Pulmonary artery endothelial cell (primary cell): ENCODE measurements at places on chromosomes 12 and 14. TPM values are rescaled to one million over a fixed set of nuclear protein-coding genes. Genes with fewer than 3 reads are reported as not detected.

Gene DIO2
- total RNA-seq: 0.13 and 0.28 TPM in 2 replicates

Gene SERPINA12
- not detected in 2 replicates for total RNA-seq

Gene PRR4
- total RNA-seq: 0.21 and 0.46 TPM in 2 replicates

Gene KRT78
- total RNA-seq: not detected in 2 replicates

Gene CCDC77
- 9.2 and 10.0 TPM in 2 replicates for total RNA-seq

Gene KCNA1
- not detected in 2 replicates for total RNA-seq

Gene PLCZ1
- total RNA-seq: 0.20 TPM in 1 of 2 replicates, not detected in the other

Gene FOXN4
- not detected in 2 replicates for total RNA-seq

Gene EPYC
- total RNA-seq: not detected in 2 replicates

Gene FGF6
- total RNA-seq: not detected in 2 replicates

Gene ESPL1
- total RNA-seq: 6.7 and 14.6 TPM in 2 replicates

Gene KSR2
- total RNA-seq: 0.42 and 0.99 TPM in 2 replicates

Gene COPZ1
- total RNA-seq: 108 and 131 TPM in 2 replicates

Gene CRACR2A
- 7.1 and 19.5 TPM in 2 replicates for total RNA-seq

Gene SYT1
- 0.59 and 0.63 TPM in 2 replicates for total RNA-seq

Gene IKBIP
- 49.6 and 67.0 TPM in 2 replicates for total RNA-seq

Gene MGAT4C
- under 0.01 TPM in 1 of 2 replicates, not detected in the other for total RNA-seq

Gene SLC6A15
- total RNA-seq: 0.53 and 0.92 TPM in 2 replicates

Gene TBX3
- total RNA-seq: 0.20 and 0.81 TPM in 2 replicates

Gene DCAF5
- total RNA-seq: 13.8 and 17.0 TPM in 2 replicates

Gene TMEM52B
- total RNA-seq: not detected in 2 replicates

Gene HOMEZ
- total RNA-seq: 4.0 and 5.8 TPM in 2 replicates

Gene NELL2
- 0.20 TPM in 1 of 2 replicates, not detected in the other for total RNA-seq

Gene HHIPL1
- total RNA-seq: 2.2 and 4.3 TPM in 2 replicates

Gene SAMD15
- total RNA-seq: 1.8 TPM in 2 replicates

Gene KRT79
- not detected in 2 replicates for total RNA-seq

Gene TMPRSS12
- not detected in 2 replicates for total RNA-seq

Gene SLC35F4
- not detected in 2 replicates for total RNA-seq

Gene DIO3
- total RNA-seq: not detected in 2 replicates

Gene ZNF605
- 4.7 and 6.3 TPM in 2 replicates for total RNA-seq

Gene LRRC9
- total RNA-seq: not detected in 2 replicates

Gene KLRF1
- 0.07 and 0.11 TPM in 2 replicates for total RNA-seq

Gene KRT74
- not detected in 2 replicates for total RNA-seq

Gene CEBPE
- total RNA-seq: not detected in 2 replicates

Gene NID2
- 27.9 and 65.0 TPM in 2 replicates for total RNA-seq

Gene FCF1
- 32.0 and 54.1 TPM in 2 replicates for total RNA-seq

Gene C12orf50
- 0.07 TPM in 1 of 2 replicates, not detected in the other for total RNA-seq

Gene HELB
- 0.79 and 3.8 TPM in 2 replicates for total RNA-seq

Gene L2HGDH
- 5.1 and 10.0 TPM in 2 replicates for total RNA-seq

Gene ANO4
- total RNA-seq: 0.11 and 0.13 TPM in 2 replicates

Gene LGMN
- total RNA-seq: 59.6 and 74.0 TPM in 2 replicates

Gene GPR162
- 9.0 and 13.5 TPM in 2 replicates for total RNA-seq

Gene MYF6
- total RNA-seq: not detected in 2 replicates

Gene LMO3
- total RNA-seq: not detected in 2 replicates

Gene PMEL
- 0.33 and 0.42 TPM in 2 replicates for total RNA-seq

Gene SPTB
- under 0.01 TPM in 1 of 2 replicates, not detected in the other for total RNA-seq

Gene SRSF9
- 311 and 390 TPM in 2 replicates for total RNA-seq

Gene MYF5
- total RNA-seq: not detected in 2 replicates

Gene RFLNA
- 23.9 and 70.8 TPM in 2 replicates for total RNA-seq

Gene PZP
- total RNA-seq: 0.14 and 0.40 TPM in 2 replicates

Gene ADAMTS20
- total RNA-seq: not detected in 2 replicates

Gene BIN2
- not detected in 2 replicates for total RNA-seq

Gene FLRT2
- 20.8 and 55.9 TPM in 2 replicates for total RNA-seq
